ENCODE measurements at places on chromosomes 7 and 10. TPM values are rescaled to one million over a fixed set of nuclear protein-coding genes. Genes with fewer than 3 reads are reported as not detected.

- DNase-seq = no peak
Measured at GRCh38 chr10:23461557-23461956, 22.7 kb downstream of the OTUD1 start.

- no peak for DNase-seq
Measured at GRCh38 chr10:78424723-78425122, 391.1 kb downstream of the RPS24 start.

DNA sequence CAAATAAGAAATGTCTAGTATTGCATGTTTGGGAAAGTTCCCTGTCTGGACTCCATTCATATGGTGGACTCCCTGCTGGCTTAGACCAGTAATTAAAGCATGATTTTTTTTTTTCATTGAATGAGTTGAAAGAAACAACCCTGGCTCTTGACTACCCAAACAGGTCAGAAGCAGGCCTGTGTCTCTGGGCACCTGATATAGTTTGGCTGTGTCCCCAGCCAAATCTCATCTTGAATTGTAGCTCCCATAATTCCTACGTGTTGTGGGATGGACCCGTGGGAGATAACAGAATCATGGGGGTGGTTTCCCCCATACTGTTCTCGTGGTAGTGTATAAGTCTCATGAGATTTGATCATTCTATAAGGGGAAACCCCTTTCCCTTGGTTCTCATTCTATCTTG is 206.2 kb downstream of the TMEM178B start:
- no peak for DNase-seq

The CHAT gene
- not detected for total RNA-seq

All from Right ventricle myocardium superior (tissue), 1 donor.